ENCODE measurements at places on chromosomes 12 and 14.
A peak's percentile ranks its signal among the peaks of the same experiment; 100 is the strongest.

DNA sequence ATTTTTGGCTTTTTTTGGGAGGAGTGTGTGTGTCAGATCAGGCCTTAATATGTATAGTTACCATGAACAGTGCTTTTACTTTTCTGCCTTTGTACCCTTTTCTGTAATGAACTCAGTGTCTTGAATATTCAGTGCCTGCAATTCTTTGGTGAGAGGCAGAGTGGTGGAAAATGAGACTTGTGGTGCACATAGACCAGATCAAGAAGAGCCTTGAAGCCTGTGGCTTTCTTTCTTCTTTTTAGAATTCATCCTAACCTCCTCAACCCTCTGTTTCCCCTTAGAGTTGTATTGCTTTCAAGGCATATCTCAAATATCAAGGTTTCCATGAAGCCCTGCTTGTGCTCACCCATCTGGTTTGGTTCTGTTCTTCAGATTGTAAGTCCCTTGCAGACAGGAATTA lies 2.6 kb downstream of the YLPM1 start:
- DNase-seq: no peak
- H3K27me3 ChIP-seq: no peaks in the 10 kb centered on the region
- H3K4me3 ChIP-seq: no peak overlapping the region
- H3K27ac ChIP-seq: no peak overlapping the region

GRCh38 chr12:103969391-103969790 lies 3.7 kb downstream of the TDG start:
- H3K27ac ChIP-seq: no peak overlapping the region
- H3K4me1 ChIP-seq: peaks cover 26% of the 10 kb centered on the region
- H3K27me3 ChIP-seq: no peaks in the 10 kb centered on the region
- no peak overlapping the region for H3K4me3 ChIP-seq
- no peaks in the 10 kb centered on the region for H3K36me3 ChIP-seq

GRCh38 chr12:16606991-16607390 lies 1.0 kb upstream of the LMO3 start:
- H3K4me3 ChIP-seq: peak overlapping the region; percentile 48
- H3K27ac ChIP-seq: no peak overlapping the region
- peaks cover 12% of the 10 kb centered on the region for H3K4me1 ChIP-seq
- no peaks in the 10 kb centered on the region for H3K36me3 ChIP-seq
- no peak for DNase-seq
- no peaks in the 10 kb centered on the region for H3K27me3 ChIP-seq

GRCh38 chr12:103501447-103501846 lies 5.7 kb upstream of the C12orf42 start:
- no peaks in the 10 kb centered on the region for H3K4me1 ChIP-seq
- no peak for DNase-seq
- H3K36me3 ChIP-seq: no peaks in the 10 kb centered on the region

GRCh38 chr12:55715169-55715764 lies 579 bp upstream of the BLOC1S1 start:
- H3K4me3 ChIP-seq: no peak overlapping the region
- peaks cover 13% of the 10 kb centered on the region for H3K4me1 ChIP-seq
- DNase-seq: no peak

GRCh38 chr12:50678650-50679365 lies 85.1 kb upstream of the ATF1 start:
- no peak for DNase-seq
- H3K4me1 ChIP-seq: no peaks in the 10 kb centered on the region
- H3K27me3 ChIP-seq: no peaks in the 10 kb centered on the region
- H3K36me3 ChIP-seq: no peaks in the 10 kb centered on the region
- H3K4me3 ChIP-seq: no peak overlapping the region

DNA sequence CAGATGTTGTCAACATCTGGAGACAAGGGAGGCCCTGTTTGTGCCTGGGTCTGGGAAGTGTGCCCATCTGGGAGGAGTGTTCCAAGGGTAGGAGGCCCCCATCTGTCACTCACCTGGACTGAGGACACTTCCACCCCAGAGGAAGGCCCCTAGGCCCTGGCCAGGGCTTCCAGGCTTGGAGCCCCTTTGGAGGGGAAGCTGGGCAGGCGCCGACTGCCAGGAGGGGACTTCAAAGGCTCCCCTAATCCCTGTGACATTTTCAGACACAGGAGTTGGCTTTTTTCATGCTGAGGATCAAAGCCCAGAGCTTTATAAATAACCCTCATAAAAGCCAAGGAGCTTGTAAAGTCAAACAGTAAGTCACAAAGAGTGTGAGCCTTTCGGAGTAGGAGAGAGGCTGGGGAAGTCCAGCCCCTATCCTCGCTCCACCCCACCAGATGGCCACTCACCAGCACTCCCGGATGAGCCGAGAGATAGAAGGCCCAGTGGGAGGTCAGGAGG lies 17.6 kb upstream of the FAM222A start:
- H3K4me3 ChIP-seq: no peak overlapping the region
- H3K27me3 ChIP-seq: no peaks in the 10 kb centered on the region
- no peaks in the 10 kb centered on the region for H3K4me1 ChIP-seq
- DNase-seq: no peak

- H3K27me3 ChIP-seq: no peaks in the 10 kb centered on the region
- no peak overlapping the region for H3K4me3 ChIP-seq
- peak overlapping the region; percentile 38 for H3K27ac ChIP-seq
- peaks cover 16% of the 10 kb centered on the region for H3K4me1 ChIP-seq
- H3K36me3 ChIP-seq: no peaks in the 10 kb centered on the region
Observed at GRCh38 chr12:132188916-132189325, 44.7 kb downstream of the NOC4L start.

DNA sequence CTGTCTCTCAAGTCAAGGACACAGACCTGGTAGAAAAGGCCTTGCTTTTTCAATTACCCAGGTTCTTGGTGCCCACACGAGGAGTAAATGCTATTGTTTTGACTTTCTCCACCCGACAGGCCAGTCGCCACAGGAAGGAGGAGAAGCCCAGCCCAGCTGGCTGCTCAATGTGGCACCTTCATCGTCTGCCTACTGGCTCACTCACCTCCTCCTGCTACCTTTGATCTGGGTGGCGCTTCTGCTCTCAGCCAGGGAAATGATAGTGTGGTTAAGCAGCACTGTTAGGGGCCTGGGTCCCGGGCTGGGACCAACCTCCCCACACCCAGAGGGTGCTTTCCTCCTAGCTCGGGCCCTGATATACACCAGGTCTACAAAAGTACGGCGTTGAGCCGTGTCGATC lies 75.0 kb upstream of the FZD10 start:
- no peak for DNase-seq
- H3K4me1 ChIP-seq: no peaks in the 10 kb centered on the region
- H3K27me3 ChIP-seq: no peaks in the 10 kb centered on the region
- no peaks in the 10 kb centered on the region for H3K36me3 ChIP-seq
- no peak overlapping the region for H3K4me3 ChIP-seq

DNA sequence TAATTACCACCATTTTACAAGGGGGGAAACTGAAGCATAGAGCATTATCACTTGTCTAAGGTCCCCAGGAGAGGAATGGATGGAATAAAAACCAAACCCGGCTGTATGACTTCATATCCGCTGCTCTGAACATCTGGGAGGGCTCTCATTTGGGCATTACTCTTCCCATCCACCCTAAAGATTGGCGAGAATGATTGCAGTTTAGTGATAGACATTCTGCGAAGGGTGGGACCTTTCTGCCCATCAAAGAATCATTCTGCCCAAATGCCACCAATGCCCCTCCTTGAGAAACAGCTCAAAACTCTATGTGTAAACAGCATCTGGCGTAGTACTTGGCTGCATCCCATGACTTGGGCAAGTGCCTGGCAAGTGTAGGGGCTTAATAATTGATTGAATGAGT lies 11.6 kb downstream of the CHST11 start:
- no peak for DNase-seq
- no peaks in the 10 kb centered on the region for H3K27me3 ChIP-seq
- H3K36me3 ChIP-seq: no peaks in the 10 kb centered on the region
- no peak overlapping the region for H3K27ac ChIP-seq
- H3K4me1 ChIP-seq: peaks cover 12% of the 10 kb centered on the region
